ENCODE measurements at places on chromosomes 2 and 18.
A peak's percentile ranks its signal among the peaks of the same experiment; 100 is the strongest.

GRCh38 chr2:206442833-206443734 is at the start of gene ADAM23:
Gene ADAM23 (plus strand): TSS chr2:206443532. CDS start chr2:206443867, 335 bp downstream.
- DNase-seq, result no peak

GRCh38 chr2:58890865-58891525 is 649.9 kb upstream of the FANCL start:
- no peak for DNase-seq

- no peak for DNase-seq
These were observed 142.0 kb downstream of the ASB1 start for GRCh38 chr2:238568455-238569440.

DNA sequence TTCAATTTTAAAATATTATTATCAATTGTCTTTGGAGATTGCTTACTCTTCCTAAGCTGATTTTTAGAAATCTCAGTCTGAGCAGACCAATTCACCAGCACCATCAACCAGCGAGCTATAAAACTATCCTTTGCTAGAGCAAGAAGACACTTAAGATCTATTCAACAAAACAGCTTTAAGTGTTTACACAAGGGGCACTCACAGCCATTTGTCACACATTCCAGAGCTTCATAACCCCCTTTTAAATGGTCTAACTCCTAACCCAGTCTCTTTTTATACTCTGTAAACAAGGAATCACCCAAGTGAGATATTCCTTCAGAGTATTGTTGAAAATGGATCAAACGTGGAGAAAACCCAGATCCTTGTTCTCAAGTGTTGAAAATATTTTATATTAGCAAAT is 1294.1 kb upstream of the CHAC2 start:
- DNase-seq, result no peak

DNA sequence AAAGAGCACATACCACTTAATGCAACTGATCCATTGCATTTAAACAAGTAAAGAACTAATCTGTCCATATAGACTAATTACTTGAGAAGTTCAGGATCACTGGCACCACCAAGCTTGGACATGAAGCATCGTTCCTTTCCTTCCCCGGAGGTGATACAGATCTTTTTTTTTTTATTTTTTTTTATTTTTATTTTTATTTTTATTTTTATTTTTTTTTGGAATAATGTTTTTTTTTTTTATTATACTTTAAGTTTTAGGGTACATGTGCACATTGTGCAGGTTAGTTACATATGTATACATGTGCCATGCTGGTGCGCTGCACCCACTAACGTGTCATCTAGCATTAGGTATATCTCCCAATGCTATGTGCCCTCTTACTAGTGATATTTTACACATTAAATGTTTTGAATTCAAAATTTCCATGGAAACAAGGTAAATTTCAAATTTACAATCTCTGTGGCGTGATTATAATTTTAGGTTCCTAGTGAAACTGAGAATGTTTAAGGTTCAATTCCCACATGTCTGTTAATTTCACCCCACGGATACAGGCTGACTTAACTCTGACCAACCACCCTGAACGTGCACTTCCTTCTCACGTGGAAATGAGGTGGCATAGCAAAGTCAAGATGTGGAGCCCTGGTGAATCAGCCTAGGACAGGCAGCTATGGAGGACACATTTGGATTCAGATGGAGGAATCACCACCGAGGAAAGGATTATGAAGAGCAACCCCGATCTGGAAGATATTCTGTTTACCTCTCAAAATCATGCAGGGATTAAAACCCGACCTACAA is 101.6 kb upstream of the THOC1 start:
- DNase-seq, result no peak

DNA sequence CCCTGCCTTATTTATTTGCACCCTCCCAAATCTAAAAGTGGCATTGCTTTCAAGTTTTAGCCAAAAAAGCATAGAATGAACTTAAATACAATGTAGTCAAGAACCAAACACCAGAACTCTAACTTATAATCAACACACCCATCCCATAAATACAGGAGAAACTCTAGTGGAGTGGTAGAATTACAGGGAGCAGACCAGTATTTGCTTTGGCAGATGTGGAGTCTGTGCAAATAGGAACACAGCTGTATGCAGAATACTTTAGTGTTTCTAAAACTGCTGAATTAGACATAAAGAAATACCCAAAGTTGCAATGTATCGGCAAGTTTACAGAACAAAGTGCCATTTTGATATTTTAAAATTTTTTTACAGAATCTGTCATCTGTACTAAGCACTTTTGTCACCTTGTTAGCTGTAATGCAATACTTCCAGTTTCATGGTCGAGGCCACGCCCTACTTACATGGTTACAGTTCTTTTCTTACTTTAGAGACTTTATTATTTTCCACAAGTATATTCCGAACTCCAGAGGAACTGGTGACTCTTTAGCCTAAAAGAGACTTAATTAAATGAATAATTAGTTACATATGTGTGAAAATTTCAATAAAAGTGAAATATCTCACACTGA is 23.7 kb upstream of the COL5A2 start:
- no peak for DNase-seq

- no peak for DNase-seq
These were observed 33.8 kb upstream of the ACYP2 start for GRCh38 chr2:54081574-54081973.

GRCh38 chr2:121804340-121804739 is 48.9 kb downstream of the TSN start:
- peak; percentile 59 for DNase-seq

GRCh38 chr2:219448776-219449341 is 14.2 kb downstream of the SPEG start:
- no peak for DNase-seq

GRCh38 chr2:9127316-9127715 is 79.3 kb upstream of the ASAP2 start:
- DNase-seq, result no peak

GRCh38 chr2:176109946-176110345 is 2.9 kb downstream of the HOXD11 start:
- no peak for DNase-seq

- DNase-seq, result no peak
These were observed 108.1 kb downstream of the FHOD3 start for GRCh38 chr18:36405611-36406010.

DNA sequence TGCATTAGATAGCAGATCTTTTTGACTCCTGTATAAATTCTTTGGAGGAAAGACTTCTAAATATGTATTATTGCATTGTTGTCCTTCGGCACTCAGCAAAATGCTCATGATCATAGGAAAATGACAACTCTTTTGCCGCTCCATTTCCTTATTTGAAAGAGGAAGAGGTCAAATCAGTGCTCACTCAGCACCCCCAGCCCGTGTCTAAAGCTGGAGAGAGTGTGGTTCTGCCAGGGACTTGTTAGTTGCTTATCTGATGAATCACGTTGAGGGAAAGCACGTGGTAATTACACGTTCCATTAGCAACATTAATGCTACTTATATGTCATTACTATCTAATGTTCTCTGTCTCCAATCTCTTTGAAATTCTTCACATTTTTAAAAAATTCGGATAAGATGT is 46.0 kb upstream of the MBP start:
- DNase-seq, result no peak

DNA sequence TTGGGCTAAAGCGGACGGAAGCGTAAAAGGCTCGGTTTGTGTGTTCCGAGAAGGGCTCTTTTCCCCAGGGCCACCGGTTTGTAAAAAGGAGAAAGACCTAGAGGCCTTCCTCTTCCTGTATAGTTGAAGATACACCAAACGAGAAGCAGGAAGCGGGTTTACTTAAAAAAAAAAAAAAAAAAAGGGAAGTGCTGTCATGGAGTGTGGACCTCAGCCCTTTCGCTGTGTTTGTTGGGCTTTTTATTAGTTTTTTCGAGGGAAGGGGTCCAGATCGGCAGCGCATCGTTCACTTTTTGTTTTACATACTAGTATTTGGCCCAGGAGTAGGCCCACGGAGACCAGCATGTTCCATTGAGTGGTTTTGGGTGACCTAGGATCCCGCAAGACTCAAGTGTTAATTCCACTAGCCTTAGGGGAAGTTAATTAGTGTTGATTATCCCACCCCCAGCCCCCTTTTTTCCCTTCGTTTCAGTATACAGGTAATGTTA is 676 bp downstream of the ACTR2 start:
- peak; percentile 4 for DNase-seq
